M059J (cell line): ENCODE measurements at places on chromosomes 1 and 21. TPM values are rescaled to one million over a fixed set of nuclear protein-coding genes. Genes with fewer than 3 reads are reported as not detected.

The OPRD1 gene
- total RNA-seq, result not detected in 2 replicates

- no peak for DNase-seq
Measured at GRCh38 chr1:169143346-169143745, 36.9 kb downstream of the ATP1B1 start.

DNA sequence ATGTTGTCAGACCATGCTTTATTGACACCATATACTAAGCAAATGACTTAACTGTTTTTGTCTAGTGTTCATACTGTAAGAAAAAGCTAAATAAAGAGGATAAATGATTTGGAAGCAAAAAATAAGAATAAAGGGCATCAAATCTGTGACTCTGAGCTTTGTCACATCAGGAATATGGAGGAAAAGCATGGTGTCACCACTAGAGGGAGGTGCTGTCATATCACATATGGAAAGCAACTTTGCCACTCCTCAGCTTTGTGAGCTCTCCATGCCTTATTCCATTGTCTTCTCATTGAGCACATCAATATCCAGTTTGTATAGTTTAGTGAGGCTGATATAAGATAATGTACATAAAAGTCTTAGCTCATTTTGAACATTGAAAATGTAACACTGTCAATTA, 20.8 kb upstream of the GBP1 start:
- peak; percentile 40 for DNase-seq

- DNase-seq, result no peak
Measured at GRCh38 chr21:38914528-38915293, 109.0 kb downstream of the ETS2 start.

- peak; percentile 55 for DNase-seq
Measured at GRCh38 chr1:21200767-21201166, 24.1 kb upstream of the EIF4G3 start.
